ENCODE measurements at places on chromosomes 11 and 22.
A peak's percentile ranks its signal among the peaks of the same experiment; 100 is the strongest.

DNA sequence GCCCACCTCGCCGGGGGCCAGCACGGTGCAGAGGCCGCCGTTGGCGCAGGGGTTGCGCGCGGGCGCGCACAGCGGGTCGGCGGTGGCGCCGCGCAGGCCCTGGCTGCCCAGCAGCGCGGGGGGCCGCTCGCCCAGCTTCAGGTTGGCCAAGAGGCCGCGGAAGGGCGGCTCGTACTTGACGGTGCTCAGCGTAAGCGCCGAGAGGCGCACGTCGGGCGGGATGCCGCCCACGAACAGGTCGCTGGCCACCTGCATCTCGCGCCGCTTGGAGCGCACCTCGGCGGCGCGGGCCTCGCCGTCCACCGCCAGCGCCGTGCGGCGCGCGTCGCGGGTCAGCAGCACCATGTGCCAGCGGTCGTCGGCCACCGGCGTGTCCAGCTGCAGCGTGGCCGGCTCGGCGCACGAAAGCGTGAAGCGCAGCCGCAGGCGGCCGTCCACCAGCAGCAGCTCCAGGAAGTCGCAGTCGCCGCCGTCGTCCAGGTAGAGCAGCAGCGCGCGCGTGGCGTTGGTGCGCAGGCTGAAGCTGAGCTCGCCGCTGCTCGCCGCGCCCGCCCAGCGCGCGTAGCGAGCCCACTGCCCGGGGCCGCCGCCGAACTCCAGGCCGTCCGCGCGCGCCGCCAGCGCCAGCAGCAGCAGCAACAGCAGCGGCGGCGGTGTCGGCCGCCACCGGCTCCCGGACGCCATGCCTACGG is 9.8 kb downstream of the NRXN2 start:
- DNase-seq, result no peak

- DNase-seq, result no peak
These were observed 100.6 kb downstream of the MORC2 start for GRCh38 chr22:30867746-30868662.

- no peak for DNase-seq
These were observed 27.5 kb downstream of the ARVCF start for GRCh38 chr22:19988965-19989724.

GRCh38 chr11:4032097-4032496 is 62.5 kb upstream of the RRM1 start:
- DNase-seq, result no peak

GRCh38 chr11:100667449-100667848 is 19.6 kb upstream of the ARHGAP42 start:
- no peak for DNase-seq

GRCh38 chr11:100203789-100204188 is 483.3 kb upstream of the ARHGAP42 start:
- no peak for DNase-seq

DNA sequence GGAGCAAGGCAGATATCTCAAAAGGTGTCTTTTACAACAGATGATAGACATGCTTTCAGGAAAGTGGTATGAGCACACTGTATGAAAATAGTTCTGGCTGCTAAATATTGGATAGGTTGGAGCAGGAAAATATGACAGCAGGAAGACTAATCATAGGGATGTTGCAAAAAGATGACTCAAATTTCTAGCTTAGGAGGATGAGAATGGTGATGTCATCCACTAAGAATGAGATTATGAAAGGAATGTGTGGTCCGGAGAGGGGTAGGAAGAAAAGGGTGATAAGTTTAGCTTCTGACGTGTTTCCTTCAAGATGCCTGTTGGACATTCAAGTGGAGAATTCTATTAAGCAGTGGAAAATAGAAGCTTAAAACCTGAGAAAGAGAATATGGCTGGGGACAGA is 46.4 kb downstream of the RCN1 start:
- peak; percentile 92 for DNase-seq

- no peak for DNase-seq
These were observed 6.9 kb downstream of the KCNC1 start for GRCh38 chr11:17741487-17741886.
